ENCODE measurements at places on chromosomes 6 and 20. TPM values are rescaled to one million over a fixed set of nuclear protein-coding genes. Genes with fewer than 3 reads are reported as not detected.

Gene RIPPLY2
- not detected for total RNA-seq

Gene LAMA2
- 1.1 TPM for total RNA-seq

Gene PRSS35
- total RNA-seq: 3.7 TPM

Gene CARMIL1
- total RNA-seq: 2.6 TPM

Gene CALHM4
- total RNA-seq: not detected

Gene PACRG
- 47.9 TPM for total RNA-seq

Gene PRR18
- 1.0 TPM for total RNA-seq

DNA sequence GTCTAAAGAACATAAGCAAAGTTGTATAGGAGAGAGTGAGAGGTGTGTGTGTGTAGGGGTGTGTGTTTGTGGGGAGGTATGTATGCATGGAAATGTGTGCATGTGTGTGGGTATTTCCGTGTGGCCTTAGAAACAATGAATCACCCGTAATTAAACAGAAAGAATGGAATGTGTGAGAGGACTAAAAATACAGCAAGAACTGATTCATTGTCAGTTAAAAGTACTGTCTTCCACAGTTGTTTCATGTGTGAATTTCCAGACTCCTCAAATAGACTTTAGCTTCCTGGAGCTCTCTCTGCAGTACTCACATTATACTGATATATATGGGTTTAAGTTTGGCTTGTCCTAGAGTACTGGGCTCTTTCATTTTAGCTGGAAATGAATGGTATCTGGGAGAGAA, 145.7 kb downstream of the RIMS1 start:
- ATAC-seq: no peak

- peak; percentile 29 for ATAC-seq
Observed at GRCh38 chr6:41527721-41528408, 18.3 kb upstream of the FOXP4 start.

GRCh38 chr6:157460182-157460999, 79.4 kb downstream of the ZDHHC14 start:
- ATAC-seq: peak; percentile 41

DNA sequence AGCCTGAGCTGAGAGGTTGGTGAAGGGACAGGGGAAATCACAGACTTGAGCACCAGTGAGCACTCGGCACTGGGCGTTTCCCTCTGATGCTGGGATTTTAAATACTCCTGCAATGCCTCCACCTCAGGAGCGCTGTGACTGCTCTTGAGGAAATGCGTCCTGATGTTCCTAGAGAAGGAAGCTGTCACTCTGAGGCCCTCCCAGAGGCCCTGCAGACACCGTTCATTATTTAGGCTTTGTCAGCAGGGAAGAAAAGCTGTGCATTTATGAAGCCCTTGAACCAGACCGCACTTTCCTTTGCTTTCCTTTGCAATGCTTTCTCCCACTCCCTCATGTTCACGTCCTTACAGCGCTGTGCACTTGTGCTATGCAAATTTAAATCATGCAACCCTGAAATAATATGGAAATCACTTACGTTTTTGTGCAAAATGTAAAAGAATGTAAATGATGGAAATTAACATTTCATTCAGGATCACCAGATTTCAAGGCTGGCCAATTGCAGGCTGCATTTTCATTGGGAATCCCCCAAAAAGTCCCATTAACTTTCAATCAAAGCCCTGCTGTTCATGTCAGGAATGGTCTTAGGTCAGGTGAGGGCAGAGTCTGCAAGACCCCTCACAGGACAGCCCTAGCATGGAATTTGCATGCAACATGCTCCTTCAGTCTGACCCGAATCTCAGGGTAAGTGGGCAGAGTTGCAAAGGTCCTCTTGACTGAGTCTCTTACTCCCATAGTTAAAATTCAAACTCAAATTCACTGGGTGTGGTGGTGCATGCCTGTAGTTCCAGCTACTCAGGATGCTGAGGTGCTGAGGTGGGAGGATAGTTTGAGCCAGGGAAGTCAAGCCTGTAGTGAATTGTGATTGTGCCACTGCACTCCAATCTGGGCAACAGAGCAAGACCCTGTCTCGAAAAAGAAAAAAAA, 45.8 kb upstream of the SYNDIG1 start:
- no peak for ATAC-seq
